ENCODE measurements at places on chromosomes 11 and 22.

DNA sequence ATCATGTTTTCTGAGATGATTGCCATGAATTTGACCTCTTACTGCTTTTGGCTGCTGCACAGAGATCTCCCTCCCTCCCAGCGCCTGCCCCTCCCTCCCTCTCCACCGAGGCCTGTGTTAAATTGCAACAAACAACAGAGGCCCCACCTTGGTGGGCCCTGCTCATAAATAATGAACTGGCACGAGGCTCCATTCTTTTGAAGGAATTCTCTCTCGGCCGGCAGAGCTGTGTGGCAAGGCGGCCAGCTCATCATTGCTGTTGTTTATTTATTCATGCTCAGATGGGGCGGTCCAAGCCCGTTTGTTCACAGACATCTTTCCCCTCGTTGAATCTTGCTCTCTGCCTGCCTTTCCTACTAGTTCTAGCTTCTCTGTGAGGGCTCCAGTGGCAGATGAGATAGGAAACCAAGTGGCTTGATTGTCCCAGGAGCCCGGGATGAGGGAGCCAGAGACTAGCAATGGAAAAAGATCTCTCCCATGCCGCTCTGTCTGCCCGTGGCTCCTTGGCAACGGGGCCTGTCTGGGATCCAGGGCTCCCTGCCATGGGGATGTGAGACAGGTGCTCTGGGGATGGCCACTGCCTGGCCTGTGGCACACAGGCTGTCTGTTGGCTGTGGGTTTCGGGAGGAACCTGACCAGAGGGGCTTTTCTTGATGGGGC lies 192.6 kb downstream of the DSCAML1 start:
- DNase-seq = no peak

GRCh38 chr11:127448101-127448500 lies 447.5 kb upstream of the KIRREL3 start:
- DNase-seq = no peak

- DNase-seq = no peak
These were observed 15.4 kb downstream of the LRP5 start for GRCh38 chr11:68327586-68328370.

DNA sequence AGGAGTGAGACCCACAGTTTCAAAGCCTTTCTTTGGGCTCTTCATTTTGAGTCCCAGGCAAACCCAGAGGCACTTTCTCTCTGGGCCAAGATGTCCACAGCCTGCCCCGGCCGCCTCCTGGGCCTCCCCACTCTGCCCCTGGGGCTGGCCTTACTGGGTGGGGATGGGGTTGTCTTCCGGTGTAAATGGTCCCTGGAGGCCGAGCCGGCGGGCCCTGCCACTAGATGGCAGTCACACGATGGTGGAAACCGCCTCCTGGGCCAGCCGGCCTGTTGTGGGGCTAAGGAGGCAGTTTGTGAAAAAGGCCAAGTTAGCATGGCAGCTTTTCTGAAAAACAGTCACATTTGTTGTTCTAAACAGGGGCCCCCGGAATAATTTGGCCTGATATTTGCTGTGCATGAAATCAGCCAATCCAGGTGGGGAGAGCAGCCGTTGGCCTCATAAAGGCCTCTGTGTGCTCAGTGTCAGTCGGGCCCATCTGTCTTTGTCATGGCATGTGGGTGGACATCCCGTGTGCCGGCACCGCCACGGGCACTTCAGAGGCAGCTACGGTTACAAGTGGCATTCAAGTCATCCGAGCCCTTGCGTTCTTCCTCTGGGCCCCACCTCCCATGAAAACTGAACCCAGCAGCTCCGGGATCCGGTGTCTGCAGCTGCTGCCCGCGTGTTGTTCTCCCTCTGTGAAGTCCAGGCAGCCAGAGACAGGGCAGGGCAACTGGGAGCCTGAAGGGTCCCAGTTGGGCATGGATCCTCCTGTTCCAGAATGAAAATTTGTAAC lies 6.5 kb downstream of the MRPL23 start:
- no peak for DNase-seq

DNA sequence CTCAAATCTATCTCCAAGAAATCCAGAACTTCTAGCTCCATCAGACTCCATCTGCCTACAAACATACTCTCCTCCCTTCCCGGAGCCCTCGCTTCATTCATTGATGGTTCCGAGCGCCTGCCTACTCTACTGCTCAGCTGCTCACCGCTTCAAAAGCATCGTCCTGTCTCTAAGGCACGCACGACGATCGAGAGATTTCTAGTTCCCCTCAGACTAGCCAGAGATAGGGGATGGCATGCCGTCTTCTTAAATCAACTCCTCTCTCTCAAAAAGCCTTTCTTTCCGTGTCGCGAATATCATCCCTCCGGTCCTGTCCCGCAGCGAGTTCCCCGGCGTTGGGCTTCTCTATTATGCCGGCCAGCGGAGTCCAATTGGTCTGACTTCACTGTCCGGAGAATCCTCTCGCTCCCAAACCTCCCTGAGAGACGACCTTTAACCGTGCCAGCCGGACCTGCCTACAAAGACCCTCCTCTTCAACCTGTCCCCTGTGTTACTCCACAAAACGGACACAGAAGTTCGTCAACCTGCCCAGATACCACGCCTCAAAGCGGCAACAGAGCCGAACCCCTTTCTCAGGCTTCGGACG lies 592 bp downstream of the EEF1G start:
- no peak for DNase-seq

- no peak for DNase-seq
These were observed at the start of gene CASP12 for GRCh38 chr11:104897891-104898684. Gene CASP12, minus strand, starts transcription at chr11:104898460.

DNA sequence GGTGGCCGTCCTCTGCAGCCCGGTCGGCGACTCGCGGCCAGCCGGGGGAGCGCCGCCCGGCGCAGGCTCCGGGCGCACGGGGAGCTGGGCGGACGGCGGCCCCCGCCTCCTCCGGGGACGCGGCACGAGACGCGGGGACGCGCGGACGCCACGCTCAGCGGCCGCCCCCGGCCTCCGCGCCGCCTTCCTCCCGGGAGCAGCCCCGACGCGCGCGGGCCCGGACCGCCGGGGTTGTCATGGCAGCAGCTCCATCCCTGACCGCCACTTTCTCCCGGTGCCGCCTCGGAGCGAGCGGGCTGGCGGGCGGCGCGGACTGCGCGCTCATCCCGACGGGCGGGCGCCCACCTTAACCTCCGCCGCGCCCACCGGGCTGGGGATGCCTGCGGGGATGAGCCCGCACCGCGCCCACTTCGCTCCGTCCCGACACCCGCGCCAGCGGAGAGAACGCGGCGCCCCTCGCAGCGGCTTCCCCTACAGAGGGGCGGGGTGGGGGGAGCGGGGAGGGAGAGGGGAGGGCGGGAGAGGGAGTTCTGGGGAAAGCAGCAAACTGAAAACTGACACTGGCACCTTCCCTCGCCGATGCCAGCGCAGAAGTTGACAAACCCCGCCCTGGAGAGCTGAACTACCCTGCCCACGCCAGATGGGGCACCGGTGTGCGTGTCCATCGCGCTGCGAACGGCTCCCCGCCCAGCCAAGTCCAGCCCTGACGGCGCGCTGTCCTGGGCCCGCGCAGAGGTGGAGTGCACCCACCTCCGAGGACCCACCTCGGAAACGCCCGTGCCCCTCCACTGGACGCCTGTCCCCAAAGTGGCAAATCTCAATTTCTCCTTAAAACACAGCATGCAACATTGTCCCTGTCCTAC lies 588.4 kb downstream of the OPCML start:
- DNase-seq = no peak

All from activated naive CD8-positive, alpha-beta T cell treated with anti-CD3 and anti-CD28 coated beads, Interleukin-2, amount 50 U/mL, for 24 hours (primary cell).